ENCODE measurements at places on chromosomes 2 and 18. TPM values are rescaled to one million over a fixed set of nuclear protein-coding genes. Genes with fewer than 3 reads are reported as not detected.

- no peak for DNase-seq
- H3K4me3 ChIP-seq = no peak overlapping the region
- peaks cover 37% of the 10 kb centered on the region for H3K36me3 ChIP-seq
- no peaks in the 10 kb centered on the region for H3K27me3 ChIP-seq
- peaks cover 5% of the 10 kb centered on the region for H3K4me1 ChIP-seq
Measured at GRCh38 chr2:23606968-23607367, 222.0 kb downstream of the KLHL29 start.

The GALNT14 gene
- 2.7 TPM for total RNA-seq

GRCh38 chr2:201148434-201148990, 32.5 kb downstream of the CFLAR start:
- DNase-seq = no peak
- H3K4me3 ChIP-seq = no peak overlapping the region
- no peaks in the 10 kb centered on the region for H3K27me3 ChIP-seq
- no peak overlapping the region for H3K27ac ChIP-seq
- peaks cover 3% of the 10 kb centered on the region for H3K4me1 ChIP-seq
- peaks cover 3% of the 10 kb centered on the region for H3K36me3 ChIP-seq

GRCh38 chr18:44133483-44133882, 547.2 kb upstream of the SETBP1 start:
- H3K4me1 ChIP-seq = no peaks in the 10 kb centered on the region
- DNase-seq = no peak
- no peaks in the 10 kb centered on the region for H3K27me3 ChIP-seq

DNA sequence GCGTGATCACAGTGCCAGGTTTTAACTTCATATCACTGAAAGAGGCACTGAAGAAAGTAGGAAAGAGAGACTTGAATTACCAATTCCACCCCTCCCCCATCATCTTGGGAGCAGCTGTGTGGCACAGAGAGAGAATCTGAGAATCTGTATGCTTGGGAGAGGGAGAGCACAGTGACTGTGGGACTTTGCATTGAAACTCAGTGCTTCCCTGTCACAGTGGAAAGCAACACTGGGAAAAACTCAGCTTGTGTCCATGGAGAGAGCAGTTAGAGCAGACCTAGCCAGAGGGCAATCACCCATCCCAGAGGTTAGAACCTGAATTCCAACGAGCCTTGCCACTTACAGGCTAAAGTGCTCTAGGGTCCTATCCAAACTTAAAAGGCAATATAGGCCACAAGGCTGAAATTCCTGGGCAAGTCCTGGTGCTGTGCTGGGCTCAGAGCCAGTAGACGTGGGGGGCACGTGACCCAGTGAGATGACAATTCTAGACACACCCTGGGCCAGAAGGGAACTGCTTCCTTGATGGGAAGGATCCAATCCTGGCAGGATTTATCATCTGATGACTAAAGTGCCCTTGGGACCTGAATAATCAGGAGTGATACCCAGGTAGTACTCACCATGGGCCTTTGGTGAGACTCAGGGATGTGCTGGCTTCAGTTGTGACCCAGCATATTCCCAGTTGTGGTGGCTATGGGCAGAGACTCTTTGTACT, 15.5 kb upstream of the ABCB11 start:
- H3K4me1 ChIP-seq = no peaks in the 10 kb centered on the region
- H3K27ac ChIP-seq = no peak overlapping the region
- H3K4me3 ChIP-seq = no peak overlapping the region
- no peak for DNase-seq

- no peaks in the 10 kb centered on the region for H3K27me3 ChIP-seq
- no peak for DNase-seq
- H3K4me3 ChIP-seq = no peak overlapping the region
- H3K4me1 ChIP-seq = no peaks in the 10 kb centered on the region
- no peaks in the 10 kb centered on the region for H3K36me3 ChIP-seq
Measured at GRCh38 chr2:64613276-64613675, 40.4 kb downstream of the SERTAD2 start.

The DCAF17 gene
- total RNA-seq = 28.1 TPM

DNA sequence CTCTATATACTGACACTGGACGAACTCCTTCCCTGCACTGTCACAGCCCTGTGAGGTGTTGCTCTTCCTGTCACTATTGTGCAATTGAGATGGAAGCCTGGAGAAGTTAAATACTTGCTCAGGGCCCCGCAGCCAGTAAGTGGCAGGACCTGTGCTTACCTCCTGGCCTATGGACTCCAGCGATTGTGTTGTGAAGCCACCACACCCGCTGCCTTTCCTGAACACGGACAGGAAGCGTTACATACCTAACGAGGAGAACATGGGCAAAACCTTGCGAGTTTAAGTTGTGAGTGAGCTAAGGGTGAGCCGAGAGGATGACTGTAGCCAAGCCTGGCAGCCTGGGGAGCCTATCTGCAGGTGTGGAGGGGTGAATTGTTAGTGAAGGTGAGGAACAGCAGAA, 26.1 kb downstream of the RAB31 start:
- no peaks in the 10 kb centered on the region for H3K27me3 ChIP-seq
- no peaks in the 10 kb centered on the region for H3K4me1 ChIP-seq
- no peak for DNase-seq
- H3K36me3 ChIP-seq = no peaks in the 10 kb centered on the region

The ST8SIA5 gene
- total RNA-seq = 0.75 TPM

The NGEF gene
- 1.9 TPM for total RNA-seq

The IL1F10 gene
- not detected for total RNA-seq

The EGR4 gene
- total RNA-seq = 1.2 TPM

DNA sequence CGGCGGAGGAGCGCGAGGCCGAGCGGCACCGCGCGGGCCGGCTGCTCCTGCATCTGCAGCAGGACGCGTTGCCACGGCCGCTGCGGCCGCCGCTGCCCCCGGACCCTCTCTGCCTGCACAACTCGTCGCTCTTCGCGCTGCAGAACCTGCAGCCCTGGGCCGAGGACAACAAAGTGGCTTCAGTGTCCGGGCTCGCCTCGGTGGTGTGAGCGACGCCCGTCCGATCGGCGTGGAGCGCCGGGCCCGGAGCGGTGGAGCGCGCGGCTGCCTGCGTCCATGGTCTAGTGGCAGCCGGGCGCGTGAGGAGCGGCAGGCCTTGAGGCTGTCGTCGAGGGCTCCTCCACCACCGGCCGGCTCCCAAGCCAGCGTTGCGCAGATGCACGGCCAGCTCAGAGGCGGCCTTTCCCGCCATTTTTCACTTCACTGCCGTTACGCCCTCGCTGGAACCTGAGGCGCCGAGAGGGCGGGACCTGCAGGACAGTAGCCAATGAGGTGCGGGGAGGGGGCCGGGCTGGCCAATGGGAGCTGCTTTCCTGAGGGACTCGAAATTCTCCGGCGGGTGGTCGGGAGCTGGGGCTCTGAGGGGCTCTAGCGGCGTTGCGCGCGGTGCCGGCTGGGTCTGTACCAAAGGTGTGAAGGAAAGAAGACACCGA, 1.9 kb downstream of the TLX2 start:
- peak overlapping the region; percentile 1 for H3K4me3 ChIP-seq
- H3K27me3 ChIP-seq = peaks cover 82% of the 10 kb centered on the region
- no peaks in the 10 kb centered on the region for H3K4me1 ChIP-seq

DNA sequence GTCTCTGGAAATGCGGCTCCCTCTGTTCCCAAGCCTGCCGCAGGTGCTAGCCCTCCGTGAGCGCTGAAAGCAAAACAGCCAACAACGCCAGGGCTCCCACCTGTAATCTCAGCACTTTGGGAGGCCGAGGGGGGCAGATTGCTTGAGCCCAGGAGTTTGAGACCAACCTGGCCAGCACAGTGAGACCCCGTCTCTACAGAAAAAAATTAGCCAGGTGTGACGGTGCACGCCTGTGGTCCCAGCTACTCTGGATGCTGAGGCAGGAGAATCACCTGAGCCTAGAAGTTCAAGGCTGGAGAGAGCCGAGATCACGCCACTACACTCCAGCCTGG, 41.3 kb upstream of the PTMA start:
- peak overlapping the region; percentile 70 for H3K4me3 ChIP-seq
- DNase-seq = no peak
- peaks cover 8% of the 10 kb centered on the region for H3K4me1 ChIP-seq
- no peaks in the 10 kb centered on the region for H3K27me3 ChIP-seq

The CRYGD gene
- total RNA-seq = not detected

The RTKN gene
- total RNA-seq = 87.1 TPM

GRCh38 chr2:10535703-10536102, 87.6 kb upstream of the ODC1 start:
- no peaks in the 10 kb centered on the region for H3K36me3 ChIP-seq
- DNase-seq = no peak
- H3K27ac ChIP-seq = no peak overlapping the region
- no peak overlapping the region for H3K4me3 ChIP-seq
- H3K4me1 ChIP-seq = no peaks in the 10 kb centered on the region
- H3K27me3 ChIP-seq = no peaks in the 10 kb centered on the region

DNA sequence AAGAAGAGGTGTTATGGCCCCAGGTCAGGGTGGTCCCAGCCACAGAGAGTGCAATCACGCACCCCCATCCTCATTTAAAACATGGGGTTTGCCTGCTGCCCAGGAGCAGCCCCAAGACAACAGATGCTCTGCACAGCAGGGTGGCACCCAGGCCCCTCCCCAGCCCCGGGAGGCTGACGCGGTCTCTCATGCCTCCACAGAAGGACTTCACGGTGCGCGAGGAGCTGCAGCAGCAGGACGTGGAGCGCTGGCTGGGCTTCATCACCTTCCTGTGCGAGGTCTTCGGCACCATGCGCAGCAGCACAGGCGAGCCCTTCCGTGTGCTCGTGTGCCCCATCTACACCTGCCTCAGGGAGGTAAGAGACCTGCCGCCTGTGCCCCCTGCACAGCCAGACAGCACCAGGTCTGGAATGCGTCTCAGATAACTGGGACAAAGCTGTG, 133.7 kb downstream of the SMAD7 start:
- no peaks in the 10 kb centered on the region for H3K27me3 ChIP-seq
- no peaks in the 10 kb centered on the region for H3K4me1 ChIP-seq
- peak; percentile 20 for DNase-seq
- H3K27ac ChIP-seq = no peak overlapping the region

The ABCG5 gene
- total RNA-seq = not detected

DNA sequence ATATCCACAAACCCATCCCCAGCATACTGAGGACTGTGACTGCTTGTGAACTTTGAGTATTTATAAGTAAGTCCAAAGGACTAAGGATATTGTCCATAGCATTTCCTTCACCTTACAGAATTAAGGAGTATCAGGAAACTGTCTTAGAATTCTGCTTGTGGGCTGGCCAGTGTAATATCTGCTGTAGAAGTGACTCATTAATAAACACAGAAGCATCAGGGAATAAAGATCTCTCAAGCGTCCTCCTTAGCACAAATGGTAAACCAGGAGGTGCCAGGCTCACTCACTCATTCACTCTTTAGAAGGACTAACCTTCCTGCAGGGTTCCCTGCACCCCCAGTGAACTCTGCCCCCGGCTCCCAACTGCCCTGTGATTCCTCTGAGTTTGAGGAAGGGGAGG, 31.0 kb downstream of the CCDC68 start:
- no peak overlapping the region for H3K4me3 ChIP-seq
- no peak for DNase-seq
- H3K36me3 ChIP-seq = no peaks in the 10 kb centered on the region
- no peak overlapping the region for H3K27ac ChIP-seq
- no peaks in the 10 kb centered on the region for H3K4me1 ChIP-seq
- no peaks in the 10 kb centered on the region for H3K27me3 ChIP-seq

DNA sequence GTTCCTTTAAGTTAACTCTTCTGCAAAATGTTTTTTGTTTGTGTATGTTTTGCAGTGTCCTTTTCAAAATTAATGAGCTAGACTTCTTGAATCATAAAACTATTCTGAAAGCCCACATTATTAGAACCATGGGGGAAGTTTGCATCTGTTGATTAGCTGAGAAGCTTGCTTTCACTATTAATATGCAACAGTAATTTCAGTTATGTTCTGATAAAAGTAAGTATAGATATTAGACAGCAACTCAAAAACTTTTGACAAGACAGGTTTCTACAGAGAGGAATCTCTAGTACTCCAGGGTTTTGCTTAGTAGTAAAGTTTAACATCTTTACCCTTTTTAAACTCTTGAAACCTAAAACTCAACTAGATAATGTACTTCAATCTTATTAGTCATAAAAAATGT, 147.8 kb downstream of the UBE2E3 start:
- no peak overlapping the region for H3K27ac ChIP-seq
- no peak for DNase-seq
- no peaks in the 10 kb centered on the region for H3K27me3 ChIP-seq
- H3K4me1 ChIP-seq = no peaks in the 10 kb centered on the region

DNA sequence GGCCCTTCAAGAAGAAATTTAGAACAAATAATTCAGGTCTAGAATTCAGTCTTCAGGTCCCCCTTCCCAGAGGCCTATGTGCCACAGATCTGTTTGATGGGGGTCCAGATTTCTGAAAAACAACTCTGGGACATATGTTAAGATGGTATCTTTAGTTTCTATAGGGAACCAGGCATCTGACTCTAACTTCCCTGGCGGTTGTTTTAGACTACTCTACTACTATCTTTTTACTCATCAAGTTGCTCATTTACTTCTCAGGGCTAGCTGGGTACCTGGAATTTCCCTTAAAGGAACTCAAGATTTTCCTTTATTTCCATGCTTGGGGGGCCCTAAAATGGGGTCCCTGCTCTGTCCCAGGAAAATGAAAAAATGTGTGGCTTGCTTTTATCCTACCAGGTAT, 114.7 kb upstream of the RAB6C start:
- H3K4me1 ChIP-seq = no peaks in the 10 kb centered on the region
- no peak for DNase-seq
- no peak overlapping the region for H3K4me3 ChIP-seq

GRCh38 chr2:8819948-8820347, 17.5 kb downstream of the KIDINS220 start:
- no peak overlapping the region for H3K27ac ChIP-seq
- H3K27me3 ChIP-seq = no peaks in the 10 kb centered on the region
- no peaks in the 10 kb centered on the region for H3K4me1 ChIP-seq
- DNase-seq = no peak
- no peak overlapping the region for H3K4me3 ChIP-seq

DNA sequence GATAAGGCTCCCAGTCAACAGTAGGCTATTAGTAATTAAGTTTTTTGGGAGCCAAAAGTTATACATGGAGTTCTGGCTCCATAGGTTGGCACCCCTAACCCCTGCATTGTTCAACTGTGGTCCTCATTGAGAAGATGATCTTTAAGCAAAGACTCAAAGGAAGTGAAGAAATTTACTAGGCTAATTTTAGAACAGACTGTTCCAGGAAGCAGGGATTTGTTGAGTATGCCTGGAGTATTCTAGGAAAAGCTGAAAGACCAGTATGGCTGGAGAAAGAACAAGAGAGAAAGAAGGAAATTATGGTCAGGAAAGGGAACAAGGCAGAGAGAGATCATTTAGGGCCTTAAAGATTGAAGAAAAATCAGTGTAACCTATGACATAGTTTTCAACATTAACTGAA, 125.1 kb downstream of the PMAIP1 start:
- H3K4me1 ChIP-seq = no peaks in the 10 kb centered on the region
- no peaks in the 10 kb centered on the region for H3K27me3 ChIP-seq
- DNase-seq = no peak
- no peaks in the 10 kb centered on the region for H3K36me3 ChIP-seq

DNA sequence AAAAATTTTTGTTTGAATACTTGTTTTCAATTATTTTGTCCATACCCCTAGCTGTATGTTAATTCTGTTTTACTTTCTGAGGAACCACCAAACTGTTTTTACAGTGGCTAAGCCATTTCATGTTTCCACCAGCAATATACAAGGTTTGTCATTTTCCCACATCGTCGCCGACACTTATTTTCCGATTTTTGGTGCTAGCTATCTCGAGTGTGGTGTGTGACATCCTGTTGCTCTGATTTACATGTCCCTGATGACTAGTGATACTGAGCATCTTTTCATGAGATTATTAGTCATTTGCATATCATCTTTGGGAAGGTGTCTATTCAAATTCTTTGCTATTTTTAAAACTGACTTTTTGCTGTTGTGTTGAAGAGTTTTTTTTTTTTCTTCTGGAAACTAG, 7.2 kb upstream of the GPC1 start:
- H3K36me3 ChIP-seq = no peaks in the 10 kb centered on the region
- H3K27me3 ChIP-seq = no peaks in the 10 kb centered on the region
- no peaks in the 10 kb centered on the region for H3K4me1 ChIP-seq
- H3K27ac ChIP-seq = no peak overlapping the region

The FAM237A gene
- not detected for total RNA-seq

The NCKAP5 gene
- total RNA-seq = 0.26 TPM

The SPDYA gene
- 0.52 TPM for total RNA-seq

All from H9 (cell line).